NCI-H82 (cell line): ENCODE measurements at places on chromosomes 3 and 15.

- DNase-seq: no peak
Observed at GRCh38 chr3:46283881-46284450, 41.7 kb downstream of the CCR3 start.

- DNase-seq: peak; percentile 76
Observed at GRCh38 chr3:194503081-194503531, 16.3 kb upstream of the ATP13A3 start.

- peak; percentile 32 for DNase-seq
Observed at GRCh38 chr3:128922804-128923459, 43.5 kb downstream of the ACAD9 start.

DNA sequence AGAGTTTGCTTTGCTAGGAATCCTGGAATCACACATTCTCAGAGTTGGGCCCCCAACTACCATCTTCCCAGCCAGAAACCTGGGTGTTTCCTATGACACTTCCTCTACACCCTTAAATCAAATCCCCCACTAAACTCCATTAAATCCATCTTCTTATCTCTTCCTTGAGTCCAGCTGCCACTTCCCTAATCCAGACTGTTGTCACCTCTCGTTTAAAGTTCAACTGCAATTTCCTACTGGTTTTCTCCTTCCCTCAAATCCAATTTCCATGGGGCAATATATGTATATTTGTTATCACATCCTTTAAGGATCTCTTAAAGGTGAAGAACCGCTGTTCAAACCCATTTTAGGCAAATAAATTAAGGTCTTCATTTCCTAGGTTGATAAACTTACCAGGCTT is 73.6 kb upstream of the SNTN start:
- DNase-seq: peak; percentile 52

DNA sequence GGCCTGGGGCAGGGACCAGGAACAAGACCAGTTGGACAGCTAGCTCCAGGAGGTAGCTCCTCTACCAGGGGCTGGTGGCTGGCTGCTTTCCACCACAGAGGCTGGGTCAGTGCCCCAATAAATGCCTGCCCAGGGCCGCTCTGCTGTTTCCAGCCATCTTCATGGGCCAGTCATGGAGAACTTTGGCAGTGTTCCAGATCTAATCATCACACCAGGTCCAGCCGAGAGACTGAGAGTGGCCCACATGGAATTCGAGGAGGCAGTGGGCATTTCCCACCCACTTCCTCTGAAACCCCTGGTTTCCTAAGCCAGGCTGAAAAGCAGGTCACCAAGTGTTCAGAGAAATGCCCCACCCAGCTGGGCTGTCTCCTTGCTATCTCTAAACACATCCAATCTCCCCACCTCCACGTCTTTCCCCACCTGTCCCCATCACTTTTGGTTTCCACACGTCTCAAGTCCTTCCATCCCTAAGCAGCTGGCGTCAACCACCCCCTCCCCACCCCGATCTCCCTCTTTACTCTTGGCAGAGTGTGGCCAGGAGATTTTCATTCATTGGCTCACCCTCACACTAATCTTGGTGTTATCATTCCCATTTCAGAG is 190.0 kb upstream of the LINGO1 start:
- DNase-seq: no peak

DNA sequence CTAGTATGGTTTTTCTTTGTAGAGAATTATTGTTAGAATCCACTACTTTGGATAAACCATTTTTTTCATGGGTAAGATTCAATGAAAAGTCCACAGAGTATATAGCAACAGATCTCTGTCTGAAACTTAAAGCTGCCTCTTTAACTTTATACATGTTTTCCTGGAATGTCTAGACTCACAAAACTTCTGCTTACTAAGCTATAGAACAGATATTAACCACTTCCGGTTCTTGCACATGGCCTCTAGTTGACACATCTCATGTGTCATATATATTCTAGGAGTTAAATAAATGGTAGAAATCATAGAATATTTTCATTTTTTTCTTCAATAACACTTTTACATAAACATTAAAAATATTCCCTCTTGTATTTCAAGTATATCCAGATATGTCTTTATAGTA is 1693.9 kb downstream of the SI start:
- no peak for DNase-seq

GRCh38 chr15:35540021-35540420 is 5.9 kb downstream of the DPH6 start:
- no peak for DNase-seq

- DNase-seq: peak; percentile 79
Observed at GRCh38 chr3:149120051-149120972, 9.1 kb upstream of the HPS3 start.

DNA sequence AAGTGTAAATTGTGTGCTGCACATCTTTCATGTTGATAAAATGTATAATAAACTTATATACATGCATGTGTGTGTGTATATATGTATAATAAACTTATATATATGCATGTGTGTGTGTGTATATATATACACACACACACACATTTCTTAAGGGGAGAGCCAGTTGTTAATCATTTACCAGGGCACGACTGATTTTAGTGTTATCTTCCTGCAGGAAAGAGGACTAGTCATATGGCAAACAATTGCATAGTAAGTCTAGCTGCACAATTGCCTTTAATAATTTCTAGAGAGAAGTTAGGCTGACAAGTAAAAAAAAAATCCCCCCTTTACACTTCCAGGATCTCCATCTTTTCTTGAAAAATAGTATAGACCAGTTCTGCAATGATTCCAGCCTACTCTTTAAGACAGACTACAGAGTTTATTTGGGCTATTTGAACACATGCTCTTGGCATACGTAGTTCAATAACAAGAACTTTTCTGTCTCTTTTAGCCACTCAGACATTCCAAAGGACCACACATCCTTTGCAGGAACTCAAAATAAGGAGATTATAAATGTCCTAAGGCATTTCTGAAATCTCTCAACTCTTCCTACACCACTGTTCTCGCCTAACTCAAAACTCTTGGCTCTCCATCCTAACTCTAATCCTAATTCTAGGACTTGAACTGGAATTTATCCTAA is 163.6 kb upstream of the SETMAR start:
- DNase-seq: no peak

- peak; percentile 48 for DNase-seq
Observed at GRCh38 chr3:127289706-127290575, 2.1 kb upstream of the PRR20G start.

- DNase-seq: no peak
Observed at GRCh38 chr15:47997195-47998080, 123.4 kb upstream of the SLC24A5 start.

DNA sequence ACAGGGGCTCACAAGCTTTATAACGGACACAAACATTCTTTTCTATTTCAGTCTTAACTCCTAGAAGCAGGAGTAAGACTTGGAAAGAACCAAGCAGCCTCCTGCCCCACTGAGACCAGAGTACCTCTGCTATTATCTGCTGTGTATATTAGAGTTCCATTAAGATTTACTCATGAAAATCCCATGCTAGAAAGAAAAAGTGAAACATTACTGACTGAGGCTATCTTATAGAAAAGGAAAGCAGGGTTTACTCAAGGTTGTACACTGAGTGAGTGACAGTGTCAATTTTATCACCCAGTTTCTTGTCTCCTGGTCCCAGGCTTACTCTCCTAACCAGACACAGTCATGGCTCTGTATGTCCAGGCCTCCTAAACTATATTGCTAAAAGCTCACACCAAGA is 97.9 kb upstream of the SOX2 start:
- no peak for DNase-seq

DNA sequence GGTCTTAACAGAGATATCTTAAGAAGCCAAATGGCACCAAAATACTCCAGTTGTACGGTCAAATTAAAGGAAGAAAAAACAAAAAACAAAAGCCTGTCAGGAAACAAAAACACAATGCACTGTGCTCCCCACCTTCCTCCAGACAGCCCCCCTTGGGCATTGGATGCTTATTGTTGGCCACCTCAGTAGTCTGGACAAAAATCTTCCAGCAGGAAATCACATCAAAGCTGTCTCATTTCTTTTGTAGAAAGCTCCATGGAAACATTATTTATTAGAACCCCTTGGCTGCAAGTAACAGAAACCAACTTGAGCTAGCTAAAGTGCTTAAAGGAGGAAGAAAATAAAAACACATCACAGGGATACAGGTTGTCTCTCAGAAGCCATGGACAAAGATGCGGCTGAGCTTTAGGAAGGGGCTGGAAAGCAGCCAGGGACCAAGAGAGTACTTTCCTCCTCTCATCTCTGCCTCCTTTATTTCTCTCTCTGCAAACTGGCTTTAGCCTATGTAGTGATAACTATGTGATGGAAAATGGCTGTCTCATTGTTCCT is 651.5 kb upstream of the ADAMTS9 start:
- no peak for DNase-seq

GRCh38 chr15:73936588-73937290 is 10.5 kb downstream of the LOXL1 start:
- DNase-seq: no peak

DNA sequence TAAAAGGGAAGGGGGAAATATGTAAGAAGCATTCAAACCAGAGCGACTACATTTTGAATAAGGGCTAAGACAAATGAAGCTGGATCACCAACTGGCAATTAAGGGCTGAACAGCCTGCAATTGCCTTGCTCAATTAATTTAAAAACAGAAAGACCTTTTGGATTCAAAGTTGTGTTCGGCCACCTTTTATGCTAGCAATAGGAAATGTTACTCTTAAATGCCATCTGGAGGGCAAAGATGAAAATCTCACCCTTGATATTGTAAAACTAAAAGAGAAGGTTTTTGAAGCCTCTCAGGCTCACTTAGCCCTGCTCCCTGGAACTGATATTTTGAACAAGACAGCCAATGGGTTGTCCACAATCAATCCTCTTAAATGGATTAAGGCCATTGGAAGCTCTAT is 44.2 kb downstream of the ACAD9 start:
- peak; percentile 41 for DNase-seq

- DNase-seq: no peak
Observed at GRCh38 chr3:151398895-151399294, 14.3 kb upstream of the P2RY12 start.

- no peak for DNase-seq
Observed at GRCh38 chr3:119967353-119968006, 126.8 kb downstream of the GSK3B start.

DNA sequence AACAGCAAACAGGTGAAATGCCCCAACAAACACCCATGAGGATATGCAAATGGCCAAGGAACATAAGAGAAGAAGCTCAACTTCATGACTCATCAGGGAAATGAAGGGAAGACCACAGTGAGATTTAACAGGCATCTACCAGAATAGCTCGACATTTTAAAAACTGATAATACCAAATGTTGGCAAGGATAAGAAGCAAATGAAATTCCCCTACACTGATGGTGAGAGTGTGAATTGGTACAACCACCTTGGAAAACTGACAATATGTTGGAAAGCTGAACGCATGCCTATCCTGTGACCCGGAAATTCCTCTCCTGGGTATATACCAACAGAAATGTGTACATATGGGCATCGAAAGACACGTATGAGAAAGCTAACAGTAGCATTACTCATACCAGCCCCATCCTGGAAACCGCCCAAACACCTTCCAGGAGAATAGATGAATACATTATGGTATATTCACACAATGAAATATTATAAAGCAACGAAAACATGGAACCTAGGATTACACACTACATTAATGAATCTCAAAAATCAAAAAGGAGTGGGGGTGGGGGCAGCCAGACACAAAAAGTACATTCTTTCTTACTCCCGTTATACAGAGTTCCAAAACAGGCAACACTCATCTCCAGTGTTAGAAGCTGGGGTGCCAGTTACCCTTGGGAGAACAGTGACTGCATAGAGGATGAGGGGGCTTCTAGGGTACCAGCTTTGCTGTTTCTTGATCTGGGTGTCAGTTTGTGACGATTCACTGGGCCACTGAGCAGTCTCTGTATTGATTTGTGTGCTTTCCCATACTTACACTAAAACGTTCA is 16.9 kb downstream of the RFTN1 start:
- no peak for DNase-seq

- no peak for DNase-seq
Observed at GRCh38 chr3:30140356-30141075, 465.9 kb upstream of the TGFBR2 start.

- DNase-seq: no peak
Observed at GRCh38 chr3:184508938-184509337, 52.6 kb upstream of the EPHB3 start.

DNA sequence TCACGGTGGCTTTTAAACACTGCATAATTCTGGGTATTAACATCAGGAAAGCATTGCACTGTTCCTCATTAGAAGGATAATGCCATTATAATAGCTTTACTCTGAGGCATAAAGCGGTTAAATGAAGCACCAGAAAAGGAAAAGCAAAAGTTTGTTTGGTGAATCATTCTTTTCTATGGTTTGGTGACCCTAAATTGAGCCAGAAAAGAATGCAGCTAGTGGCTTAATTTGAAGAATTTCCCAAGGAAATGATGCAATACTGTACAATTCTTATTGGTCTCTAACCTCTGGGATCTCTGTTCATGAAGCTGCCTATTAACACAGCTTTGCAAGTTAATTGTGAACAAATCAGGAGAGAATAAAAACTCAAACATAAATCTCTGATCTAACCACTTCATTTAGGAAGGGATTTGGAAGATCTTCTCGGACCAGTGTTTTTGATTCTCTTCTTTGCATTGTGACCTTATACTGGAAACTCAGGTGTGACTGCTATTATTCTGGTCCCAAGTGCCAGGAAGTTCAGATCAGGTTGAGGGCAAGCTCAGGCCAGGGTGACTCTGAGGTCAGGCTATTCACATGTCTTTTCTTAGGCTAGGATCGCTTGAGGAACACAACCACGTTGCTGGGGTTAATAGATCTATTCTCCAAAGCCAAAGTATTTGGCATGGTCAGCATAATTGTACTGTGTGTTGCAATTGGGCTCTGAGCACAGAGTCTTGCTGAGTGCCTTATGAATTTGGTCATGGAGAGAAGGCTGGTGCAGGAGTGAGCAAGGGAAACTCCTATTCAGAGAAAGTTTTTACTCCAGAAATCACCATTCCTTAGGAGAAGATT is 11.3 kb upstream of the DLG1 start:
- DNase-seq: peak; percentile 37

- peak; percentile 78 for DNase-seq
Observed at GRCh38 chr3:177733233-177733632, 536.0 kb upstream of the TBL1XR1 start.

DNA sequence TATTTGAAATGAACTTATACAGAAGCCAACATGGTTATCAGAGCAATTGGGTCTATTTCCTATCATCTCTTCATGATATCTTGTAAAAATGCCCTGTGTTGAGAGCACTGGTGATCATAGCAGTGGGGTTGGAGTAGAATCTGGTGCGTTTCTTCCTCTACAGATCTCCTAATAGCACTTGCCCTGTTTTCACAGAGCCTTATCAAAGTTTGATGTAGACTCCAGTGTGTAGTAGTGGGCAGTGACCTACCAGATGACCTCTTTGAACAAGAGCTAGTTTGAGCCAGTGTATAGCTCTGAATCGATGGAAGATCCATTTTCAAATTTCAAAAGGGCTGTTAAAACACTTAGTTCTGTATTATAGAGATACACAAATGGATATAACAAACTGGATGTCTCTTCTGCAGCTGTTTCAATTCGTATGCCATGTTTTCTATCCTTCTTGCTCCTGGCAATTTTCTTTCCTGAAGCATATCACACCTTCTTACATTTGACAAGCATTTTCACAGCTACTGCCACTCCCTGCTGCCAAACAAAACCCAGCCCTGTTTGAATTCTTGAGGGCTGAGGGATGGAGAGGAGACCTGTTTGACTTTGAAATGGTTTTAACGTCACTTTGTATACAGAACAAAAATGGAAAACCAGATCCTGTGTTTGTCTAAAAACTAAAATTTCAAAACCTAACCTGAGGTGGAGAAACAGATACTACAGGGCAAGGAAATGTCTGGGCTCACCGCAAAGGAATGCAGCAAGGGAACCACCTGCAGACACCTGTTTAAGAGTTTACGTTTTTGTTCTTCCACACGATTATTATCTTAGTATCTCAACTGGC is 354.5 kb upstream of the TPRG1 start:
- DNase-seq: no peak

- no peak for DNase-seq
Observed at GRCh38 chr15:100730655-100731266, 128.4 kb downstream of the ASB7 start.

- no peak for DNase-seq
Observed at GRCh38 chr3:122268257-122269024, 56.6 kb upstream of the CSTA start.
